ENCODE measurements at places on chromosomes 11 and 22. TPM values are rescaled to one million over a fixed set of nuclear protein-coding genes. Genes with fewer than 3 reads are reported as not detected.

The MFRP gene
- not detected for total RNA-seq

DNA sequence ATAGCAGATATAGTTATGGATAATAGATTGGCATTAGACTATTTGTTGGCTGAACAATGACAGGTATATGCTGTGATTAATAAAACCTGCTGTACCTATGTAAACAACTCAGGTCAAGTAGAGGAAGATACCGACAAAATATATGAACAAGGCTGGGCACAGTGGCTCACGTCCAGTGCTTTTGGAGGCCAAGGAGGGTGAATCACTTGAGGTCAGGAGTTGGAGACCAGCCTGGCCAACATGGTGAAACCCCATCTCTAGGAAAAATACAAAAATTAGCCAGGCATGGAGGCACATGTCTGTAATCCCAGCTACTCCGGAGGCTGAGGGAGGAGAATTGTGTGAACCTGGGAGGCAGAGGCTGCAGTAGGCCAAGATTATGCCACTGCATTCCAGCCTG lies 14.0 kb upstream of the CHKA start:
- no peak overlapping the region for H3K4me3 ChIP-seq
- no peak for DNase-seq
- peaks cover 5% of the 10 kb centered on the region for H3K36me3 ChIP-seq
- no peak overlapping the region for H3K27ac ChIP-seq

The TMEM41B gene
- total RNA-seq, result 42.3 TPM

The OR51B2 gene
- not detected for total RNA-seq

The JRKL gene
- total RNA-seq, result 14.1 TPM

The KRTAP5-9 gene
- not detected for total RNA-seq

DNA sequence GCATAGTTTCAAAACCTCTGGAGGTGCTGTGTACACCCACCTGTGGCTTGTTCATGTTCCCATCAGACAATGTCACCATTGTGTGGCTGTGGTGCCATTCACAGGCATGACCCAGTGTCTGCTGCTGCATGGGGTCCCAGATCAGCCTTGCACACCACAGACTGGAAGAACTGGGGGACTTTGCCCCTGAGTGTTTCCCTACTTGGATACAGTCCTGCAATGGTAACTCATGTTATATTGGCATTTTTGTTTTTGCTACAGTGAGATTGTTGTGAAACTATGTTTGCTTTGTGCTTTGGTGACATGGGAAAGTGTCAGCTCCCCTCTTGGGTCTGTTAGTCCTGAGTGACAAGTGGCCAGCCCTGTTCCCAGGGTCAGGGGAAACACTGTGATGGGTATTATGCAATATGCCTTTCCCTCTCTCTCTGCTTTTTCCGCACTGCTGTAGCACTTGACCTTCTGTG lies 108.8 kb downstream of the NAV2 start:
- H3K27me3 ChIP-seq, result peaks cover 3% of the 10 kb centered on the region
- no peaks in the 10 kb centered on the region for H3K36me3 ChIP-seq
- no peaks in the 10 kb centered on the region for H3K4me1 ChIP-seq
- H3K4me3 ChIP-seq, result no peak overlapping the region

DNA sequence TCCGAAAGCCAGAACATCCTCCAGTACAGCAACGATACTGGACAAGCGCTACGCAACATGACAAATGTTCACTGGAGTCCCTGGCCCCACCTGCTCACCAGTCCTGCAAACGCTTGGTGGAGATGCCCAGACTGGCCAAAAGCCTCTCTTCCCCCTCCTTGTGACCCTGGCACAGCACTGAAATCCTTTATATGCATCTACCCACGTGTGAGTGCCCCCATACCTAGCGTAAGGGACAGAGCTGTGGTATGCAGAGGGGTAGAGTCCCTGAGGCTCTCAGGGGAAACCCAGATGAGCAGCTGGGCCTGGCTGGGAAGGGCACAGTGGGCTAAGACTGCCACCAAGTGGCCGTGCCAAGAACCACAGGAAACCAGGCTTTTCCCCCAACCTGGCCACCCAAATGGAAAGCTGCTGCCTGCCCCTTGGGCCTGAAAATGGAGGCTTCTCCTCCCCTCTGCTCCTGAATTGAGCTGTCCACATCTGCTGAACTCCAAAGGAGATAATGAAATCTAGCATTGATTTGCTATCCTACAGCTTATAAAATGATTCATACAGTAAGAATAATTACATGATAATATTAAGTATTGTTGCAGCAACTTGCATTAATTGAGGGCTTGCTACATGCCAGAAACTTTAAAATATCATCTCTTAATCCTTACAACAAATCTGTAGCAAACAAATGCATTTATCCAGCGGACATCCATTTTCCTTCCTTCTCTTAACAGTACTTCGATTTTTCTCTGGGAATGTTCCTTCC lies 24.8 kb upstream of the TTC12 start:
- no peaks in the 10 kb centered on the region for H3K4me1 ChIP-seq
- H3K4me3 ChIP-seq, result no peak overlapping the region
- H3K36me3 ChIP-seq, result no peaks in the 10 kb centered on the region
- H3K27ac ChIP-seq, result no peak overlapping the region

The A4GALT gene
- total RNA-seq, result not detected

The PELI3 gene
- total RNA-seq, result 10.6 TPM

- no peak overlapping the region for H3K27ac ChIP-seq
- H3K27me3 ChIP-seq, result peaks cover 47% of the 10 kb centered on the region
- DNase-seq, result no peak
- H3K4me1 ChIP-seq, result peaks cover 4% of the 10 kb centered on the region
- no peak overlapping the region for H3K4me3 ChIP-seq
- no peaks in the 10 kb centered on the region for H3K36me3 ChIP-seq
Measured at GRCh38 chr11:121270001-121270678, 22.4 kb upstream of the SC5D start.

The PACSIN3 gene
- total RNA-seq, result 1.3 TPM

- peaks cover 45% of the 10 kb centered on the region for H3K36me3 ChIP-seq
- H3K4me3 ChIP-seq, result no peak overlapping the region
- no peaks in the 10 kb centered on the region for H3K27me3 ChIP-seq
Measured at GRCh38 chr11:65435411-65435931, 12.9 kb downstream of the NEAT1 start.

The ANAPC15 gene
- total RNA-seq, result 49.0 TPM

- no peaks in the 10 kb centered on the region for H3K36me3 ChIP-seq
- H3K4me3 ChIP-seq, result no peak overlapping the region
- peaks cover 3% of the 10 kb centered on the region for H3K27me3 ChIP-seq
- peaks cover 19% of the 10 kb centered on the region for H3K4me1 ChIP-seq
- H3K27ac ChIP-seq, result no peak overlapping the region
Measured at GRCh38 chr11:111450480-111451320, 61.5 kb downstream of the BTG4 start.

The NXPE4 gene
- total RNA-seq, result not detected

DNA sequence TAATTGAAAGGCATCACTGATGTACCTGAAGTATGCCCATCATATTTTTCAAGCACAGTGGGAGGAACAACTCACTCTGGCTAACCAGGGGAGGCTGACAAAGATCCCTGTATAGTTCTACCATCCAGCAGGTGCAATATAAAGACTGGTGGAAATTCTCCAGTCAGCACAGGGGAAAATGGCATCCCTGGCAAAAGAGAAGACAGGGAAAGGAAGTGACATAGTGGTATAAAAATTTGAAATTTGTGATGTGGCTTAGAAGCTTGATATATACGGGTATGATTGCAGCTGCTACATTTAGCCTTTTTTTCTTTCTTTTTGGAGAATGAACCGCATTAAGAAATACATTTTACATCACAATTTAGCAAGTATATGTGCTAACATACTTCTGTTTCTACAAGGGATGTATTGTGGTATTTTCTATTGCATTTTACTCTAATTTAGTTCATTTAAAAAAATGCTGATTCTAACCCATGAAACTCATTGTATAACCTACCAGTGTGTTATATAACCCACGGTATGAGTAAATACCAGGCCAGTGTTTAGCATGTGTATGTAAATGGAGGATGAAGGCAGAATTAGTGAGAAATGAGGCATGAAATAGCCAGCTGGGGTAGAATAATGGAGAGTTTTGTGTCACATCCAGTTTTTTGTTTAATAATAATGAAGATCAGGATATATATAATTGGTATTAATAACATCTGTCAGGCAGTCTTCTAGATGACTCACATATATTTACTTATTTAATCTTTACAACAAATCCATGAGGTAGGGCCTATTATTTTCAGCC lies 186.1 kb downstream of the ARHGAP42 start:
- no peaks in the 10 kb centered on the region for H3K27me3 ChIP-seq
- no peak overlapping the region for H3K27ac ChIP-seq
- H3K4me1 ChIP-seq, result no peaks in the 10 kb centered on the region
- no peaks in the 10 kb centered on the region for H3K36me3 ChIP-seq

DNA sequence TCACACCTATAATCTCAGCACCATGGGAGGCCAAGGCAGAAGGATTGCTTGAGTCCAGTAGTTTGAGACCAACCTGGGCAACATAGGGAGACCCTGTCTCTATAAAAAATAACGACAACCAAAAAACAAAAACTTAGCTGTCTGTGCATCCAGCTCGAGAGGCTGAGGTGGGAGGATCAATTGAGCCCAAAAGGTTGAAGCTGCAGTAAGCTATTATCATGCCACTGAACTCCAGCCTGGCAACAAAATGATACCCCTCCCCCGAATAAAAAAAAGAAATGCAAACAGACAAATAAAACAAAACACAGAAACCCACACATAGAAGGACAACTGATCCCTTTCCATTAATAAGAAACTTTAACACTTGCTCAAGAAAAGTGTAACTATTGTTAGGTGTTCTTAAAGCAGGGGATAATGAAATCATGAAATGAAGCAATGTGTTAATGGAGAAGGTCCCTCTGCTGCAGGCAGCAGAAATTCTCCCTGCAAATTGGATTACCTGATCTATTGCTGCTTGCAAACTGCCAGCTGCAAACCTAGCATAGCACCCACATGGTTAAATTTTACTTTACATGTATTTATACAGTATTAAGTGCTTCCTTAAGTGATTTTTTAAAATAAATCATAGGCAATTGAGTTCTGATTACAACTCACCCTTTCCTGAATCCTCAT lies 226.3 kb downstream of the SBF2 start:
- no peak for DNase-seq
- no peaks in the 10 kb centered on the region for H3K4me1 ChIP-seq
- H3K27me3 ChIP-seq, result no peaks in the 10 kb centered on the region
- no peak overlapping the region for H3K4me3 ChIP-seq
- H3K36me3 ChIP-seq, result peaks cover 1% of the 10 kb centered on the region

- H3K4me3 ChIP-seq, result no peak overlapping the region
- H3K27me3 ChIP-seq, result peaks cover 22% of the 10 kb centered on the region
- peaks cover 5% of the 10 kb centered on the region for H3K4me1 ChIP-seq
- no peaks in the 10 kb centered on the region for H3K36me3 ChIP-seq
- H3K27ac ChIP-seq, result no peak overlapping the region
Measured at GRCh38 chr11:1931341-1932104, 12.0 kb downstream of the TNNT3 start.

The CREB3L1 gene
- not detected for total RNA-seq

DNA sequence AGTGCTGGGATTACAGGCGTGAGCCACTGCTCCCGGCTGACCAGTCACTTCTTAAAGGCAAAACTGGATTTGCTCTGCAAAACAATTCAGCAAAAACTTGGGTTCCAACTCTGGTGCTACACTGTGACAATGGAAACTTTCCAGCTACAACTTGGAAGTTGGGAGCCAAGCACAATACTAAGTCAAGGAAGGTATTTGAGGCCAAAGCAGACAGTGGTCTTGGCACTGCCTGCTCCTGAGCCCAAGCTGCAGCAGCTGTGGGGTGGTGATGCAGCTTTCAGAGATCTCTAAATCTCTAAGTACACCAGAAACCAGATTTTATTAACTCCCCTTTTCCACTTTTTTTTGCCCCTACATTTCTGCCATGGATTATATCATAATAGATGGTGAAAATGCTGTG lies 17.5 kb downstream of the ADM start:
- no peak overlapping the region for H3K4me3 ChIP-seq
- H3K36me3 ChIP-seq, result no peaks in the 10 kb centered on the region
- DNase-seq, result no peak
- H3K4me1 ChIP-seq, result peaks cover 7% of the 10 kb centered on the region
- peaks cover 14% of the 10 kb centered on the region for H3K27me3 ChIP-seq

The FAM180B gene
- not detected for total RNA-seq

The MS4A4E gene
- total RNA-seq, result not detected

- peaks cover 15% of the 10 kb centered on the region for H3K36me3 ChIP-seq
- H3K27ac ChIP-seq, result no peak overlapping the region
- H3K27me3 ChIP-seq, result no peaks in the 10 kb centered on the region
- H3K4me3 ChIP-seq, result no peak overlapping the region
Measured at GRCh38 chr11:110524238-110524637, 94.5 kb downstream of the FDX1 start.

DNA sequence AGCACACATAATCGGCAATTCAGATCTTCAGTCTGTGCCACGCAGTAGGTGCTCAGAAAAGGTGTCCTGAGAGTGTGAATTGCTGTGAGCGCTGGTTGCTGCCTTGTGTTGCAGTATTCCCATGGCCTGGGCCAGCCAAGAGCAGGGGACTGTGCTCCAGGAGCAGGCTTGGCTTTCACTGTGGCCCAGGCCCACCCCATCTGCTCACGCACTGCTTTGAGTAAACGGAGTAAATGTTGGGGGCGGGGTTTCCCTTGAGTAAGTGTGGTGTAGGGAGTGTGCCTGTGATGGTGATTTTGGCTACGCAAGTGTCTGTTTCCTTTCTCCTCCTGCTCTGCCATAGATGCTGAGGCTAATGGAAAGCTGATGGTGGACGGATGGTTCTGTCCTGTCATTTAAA lies 2.3 kb downstream of the CTTN start:
- H3K4me1 ChIP-seq, result peaks cover 14% of the 10 kb centered on the region
- no peak for DNase-seq

GRCh38 chr11:119691701-119692539 lies 37.1 kb downstream of the NECTIN1 start:
- peaks cover 20% of the 10 kb centered on the region for H3K4me1 ChIP-seq
- no peak overlapping the region for H3K27ac ChIP-seq
- no peak for DNase-seq
- H3K4me3 ChIP-seq, result no peak overlapping the region
- no peaks in the 10 kb centered on the region for H3K36me3 ChIP-seq

- H3K27ac ChIP-seq, result no peak overlapping the region
- H3K27me3 ChIP-seq, result peaks cover 19% of the 10 kb centered on the region
- no peaks in the 10 kb centered on the region for H3K4me1 ChIP-seq
Measured at GRCh38 chr11:113618360-113618759, 87.7 kb downstream of the TMPRSS5 start.

DNA sequence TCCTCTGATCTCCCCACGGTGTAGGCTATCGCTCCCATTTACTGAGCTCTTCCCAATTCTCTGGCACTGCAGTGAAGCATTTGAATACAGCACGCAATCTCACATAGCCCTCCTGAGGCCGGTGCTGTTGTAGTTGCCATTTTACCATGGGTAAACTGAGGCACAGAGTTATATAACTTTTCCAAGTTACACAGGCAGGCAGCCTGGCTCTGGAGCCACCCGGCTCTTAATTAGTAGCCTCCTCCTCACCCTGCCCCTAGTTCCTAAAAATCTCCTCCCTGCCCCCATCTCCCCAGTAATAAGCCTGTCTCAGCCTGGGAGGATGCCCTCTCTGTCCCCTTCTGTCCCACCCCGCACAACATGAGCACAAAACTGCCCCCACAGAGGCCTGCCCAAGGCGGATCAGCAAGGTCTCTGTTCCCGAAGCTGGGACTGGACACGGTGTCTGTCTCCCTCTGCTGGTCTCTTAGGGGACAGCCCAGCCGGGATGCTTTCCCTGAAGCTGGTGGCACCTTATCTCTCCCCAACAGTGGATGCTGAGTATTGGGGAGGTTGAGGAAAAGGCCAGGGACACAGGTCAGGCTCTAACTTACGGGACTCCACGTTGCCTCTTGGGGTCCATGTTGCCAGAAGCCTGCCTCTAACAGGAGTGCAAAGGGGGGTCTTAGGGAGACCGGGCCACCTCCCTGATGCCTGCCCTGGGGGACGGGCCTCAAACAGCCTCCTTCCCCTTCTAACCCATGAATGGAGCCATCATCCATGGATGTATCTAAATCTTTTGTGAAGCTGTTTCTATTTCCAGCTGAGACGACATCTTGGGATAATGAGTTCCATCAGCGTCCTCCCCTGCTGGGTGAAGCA lies 9.1 kb upstream of the CLCF1 start:
- peak; percentile 84 for DNase-seq
- no peaks in the 10 kb centered on the region for H3K36me3 ChIP-seq
- H3K27ac ChIP-seq, result no peak overlapping the region
- no peak overlapping the region for H3K4me3 ChIP-seq
- peaks cover 7% of the 10 kb centered on the region for H3K4me1 ChIP-seq

All from activated naive CD8-positive, alpha-beta T cell treated with anti-CD3 and anti-CD28 coated beads, Interleukin-2, amount 10 ng/mL, durations not matched to agents 7 days and 5 days (primary cell).